Activated CD4-positive, alpha-beta T cell treated with anti-CD3 and anti-CD28 coated beads for 36 hours (primary cell): ENCODE measurements at places on chromosomes 6 and 20. TPM values are rescaled to one million over a fixed set of nuclear protein-coding genes. Genes with fewer than 3 reads are reported as not detected.

GSTA2 gene
- total RNA-seq = not detected

SIRPB2 gene
- total RNA-seq = not detected

PKIB gene
- total RNA-seq = 3.1 TPM

GPR6 gene
- total RNA-seq = not detected

JAG1 gene
- 0.44 TPM for total RNA-seq

RNF144B gene
- total RNA-seq = 3.9 TPM

TBXT gene
- not detected for total RNA-seq

SAPCD1 gene
- total RNA-seq = 12.2 TPM

SKIC2 gene
- 104 TPM for total RNA-seq

ID1 gene
- total RNA-seq = 3.5 TPM

MOCS3 gene
- total RNA-seq = 3.1 TPM

SLC22A7 gene
- total RNA-seq = not detected

SLC16A10 gene
- 7.0 TPM for total RNA-seq

DCDC2 gene
- 0.23 TPM for total RNA-seq

ANKEF1 gene
- total RNA-seq = 2.5 TPM
